ENCODE measurements at places on chromosomes 5 and 9. TPM values are rescaled to one million over a fixed set of nuclear protein-coding genes. Genes with fewer than 3 reads are reported as not detected.

The KIF20A gene
- total RNA-seq: 36.4 TPM

The EIF4EBP3 gene
- 4.1 TPM for total RNA-seq

The FOXI1 gene
- not detected for total RNA-seq

The SPATA6L gene
- 0.53 TPM for total RNA-seq

The PTGS1 gene
- 109 TPM for total RNA-seq

The PCDHGC5 gene
- 2.6 TPM for total RNA-seq

The GCNT4 gene
- total RNA-seq: 5.1 TPM

The TEX48 gene
- not detected for total RNA-seq

The GDA gene
- total RNA-seq: not detected

The PCSK1 gene
- not detected for total RNA-seq

The SMIM32 gene
- total RNA-seq: not detected

The SPATA31A3 gene
- total RNA-seq: not detected

The FOXD4L5 gene
- 0.09 TPM for total RNA-seq

GRCh38 chr5:142748568-142749249 is 21.5 kb upstream of the ARHGAP26 start:
- no peak for DNase-seq

- no peak for DNase-seq
These were observed 29.3 kb downstream of the CATSPER3 start for GRCh38 chr5:134997015-134997414.

DNA sequence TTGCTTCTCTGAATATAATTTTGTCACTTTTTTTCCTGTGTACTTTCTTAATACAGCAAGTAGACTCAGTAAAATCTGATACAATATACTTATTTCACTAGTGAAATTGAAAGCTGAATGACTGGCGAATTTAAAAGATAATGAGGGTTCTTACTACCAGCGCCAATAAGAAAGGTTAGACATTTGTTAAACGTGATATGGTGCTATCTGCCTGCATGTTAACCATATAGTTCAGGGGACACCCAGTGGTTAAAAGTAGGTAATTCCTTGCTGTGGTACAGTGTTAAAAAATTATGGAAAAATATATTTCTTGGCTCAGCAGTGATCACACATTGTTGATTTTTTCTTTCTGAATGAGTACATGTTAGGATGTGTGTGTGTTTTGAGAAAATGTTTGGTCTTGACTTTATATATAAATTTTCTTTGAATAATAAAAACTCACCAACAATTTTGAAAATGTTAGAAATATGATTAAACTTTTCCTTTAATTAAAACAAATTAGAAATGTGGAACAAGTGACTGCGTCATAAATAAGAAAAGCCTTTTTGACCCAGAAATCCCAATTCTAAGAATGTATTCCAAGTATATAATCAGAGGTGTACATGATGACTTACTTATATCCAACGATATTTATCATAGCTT is 25.8 kb downstream of the CAST start:
- DNase-seq: peak; percentile 50

GRCh38 chr5:158080112-158080511 is 221.2 kb upstream of the CLINT1 start:
- no peak for DNase-seq

GRCh38 chr5:38426986-38427950 is 129.2 kb downstream of the LIFR start:
- DNase-seq: no peak

DNA sequence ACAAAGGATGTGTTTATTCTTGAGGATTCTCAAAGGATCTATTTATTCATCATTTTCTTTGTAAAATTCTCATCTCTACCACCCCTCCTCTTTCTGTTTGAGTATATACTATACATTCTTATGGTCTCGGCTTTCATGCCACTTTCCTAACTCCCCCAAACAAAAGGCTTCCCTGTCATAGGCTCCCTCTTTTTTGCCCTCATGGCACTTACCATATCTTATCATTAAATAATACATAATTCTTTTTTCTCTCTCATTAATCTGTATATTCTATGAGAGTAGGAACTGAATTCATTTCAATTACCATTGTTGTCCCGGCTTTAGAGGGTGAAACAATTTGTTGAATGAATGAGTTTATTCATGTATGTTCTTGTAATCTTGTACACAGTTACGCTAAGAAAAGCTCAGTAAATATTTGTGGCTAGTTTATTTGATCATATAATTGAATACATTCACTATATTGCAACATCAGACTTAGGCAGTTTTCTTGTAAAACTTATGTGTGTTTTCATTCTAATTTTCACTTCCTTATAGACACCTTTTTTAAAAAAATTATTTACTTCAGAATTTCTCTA is 254.6 kb downstream of the EDIL3 start:
- DNase-seq: no peak

DNA sequence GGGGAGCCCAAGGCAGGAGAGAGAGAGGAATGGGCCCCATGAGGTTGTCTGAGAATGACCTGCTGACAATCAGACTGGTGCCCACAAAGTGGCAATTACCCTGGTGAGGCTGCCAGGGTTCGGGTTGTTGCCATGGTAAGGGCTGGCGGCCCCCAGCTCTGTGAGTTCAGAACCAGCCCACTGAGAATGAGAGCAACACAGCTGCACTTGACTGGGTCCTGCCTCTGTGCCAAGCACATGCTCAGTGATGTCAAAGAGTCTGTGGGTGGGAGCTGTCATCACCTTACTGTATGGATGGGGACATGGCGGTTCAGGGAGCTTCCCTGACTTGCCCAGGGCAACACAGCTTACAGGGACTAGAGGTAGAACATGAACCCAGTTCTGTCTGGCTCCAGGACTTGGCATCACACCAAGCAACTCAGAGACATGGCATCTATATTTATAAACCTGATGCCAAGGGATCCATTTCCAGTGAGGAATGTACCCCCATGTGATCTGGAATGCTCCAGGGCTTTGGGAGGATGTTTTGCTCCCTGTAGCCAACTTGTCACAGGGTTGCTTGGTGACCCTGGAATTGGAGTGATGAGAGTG is 38.2 kb upstream of the TEX48 start:
- peak; percentile 24 for DNase-seq

DNA sequence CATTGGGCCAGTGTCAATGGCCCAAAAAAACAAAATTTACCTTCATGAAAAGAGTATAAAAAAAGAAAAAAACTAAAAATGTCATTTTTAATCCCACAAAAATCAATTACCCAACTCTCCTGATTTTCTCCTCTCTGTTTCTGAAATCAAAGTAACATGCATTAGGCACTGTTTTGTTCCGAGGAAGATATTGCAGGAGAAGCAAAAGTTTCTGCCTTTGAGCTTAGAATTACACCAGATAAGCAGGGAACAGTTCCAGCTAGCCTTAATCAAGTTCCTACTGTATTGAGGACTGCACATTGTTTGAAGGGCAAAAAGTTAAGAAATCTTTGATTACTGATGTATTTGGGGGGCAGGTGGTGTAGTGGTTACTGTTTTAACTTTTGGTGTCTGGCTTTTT is 1.1 kb upstream of the PRKAA1 start:
- no peak for DNase-seq

- no peak for DNase-seq
These were observed 62.2 kb upstream of the GNE start for GRCh38 chr9:36320466-36320865.

- DNase-seq: no peak
These were observed 957 bp upstream of the PRR16 start for GRCh38 chr5:120463006-120463680.

DNA sequence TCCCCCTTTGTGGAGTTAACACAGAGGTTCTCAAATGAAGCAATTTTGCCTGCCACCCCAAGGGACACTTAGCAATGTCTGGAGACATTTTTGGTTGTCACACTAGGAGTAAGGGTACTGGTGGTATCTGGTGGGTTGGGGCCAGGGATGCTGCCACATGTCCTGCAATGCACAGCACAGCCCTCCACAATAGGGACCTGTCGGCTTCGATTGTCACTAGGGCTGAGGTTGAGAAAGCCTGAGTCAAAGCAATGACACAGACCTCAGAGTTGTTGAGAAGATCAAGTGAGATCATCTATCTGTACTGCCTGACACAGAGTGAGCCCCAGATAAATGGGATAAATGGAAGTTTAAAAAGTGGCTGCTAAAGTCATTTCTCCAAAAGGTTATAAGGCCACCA is 249.2 kb upstream of the KLF4 start:
- DNase-seq: peak; percentile 52

DNA sequence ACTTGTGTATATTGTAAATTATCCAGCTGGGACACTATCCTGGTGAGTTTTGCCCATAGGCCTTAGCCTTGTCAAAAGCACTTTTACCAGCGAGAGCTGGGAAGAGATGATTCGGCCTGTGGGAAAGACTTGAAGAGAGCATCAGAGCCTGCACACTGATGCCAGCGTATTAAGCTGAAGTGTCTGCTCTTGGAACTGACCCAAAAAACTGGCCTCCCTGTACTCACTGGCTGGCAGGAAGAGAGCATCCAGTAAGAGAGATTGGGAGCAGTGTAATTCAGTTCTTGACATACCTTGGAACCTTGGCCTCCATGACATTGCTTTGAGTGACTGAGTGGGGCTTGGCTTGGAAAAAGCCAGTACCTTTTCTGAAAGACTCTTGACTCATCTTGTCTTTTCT is 73.7 kb downstream of the ZNF462 start:
- no peak for DNase-seq

- no peak for DNase-seq
These were observed 14.7 kb upstream of the OSMR start for GRCh38 chr5:38831117-38831516.

DNA sequence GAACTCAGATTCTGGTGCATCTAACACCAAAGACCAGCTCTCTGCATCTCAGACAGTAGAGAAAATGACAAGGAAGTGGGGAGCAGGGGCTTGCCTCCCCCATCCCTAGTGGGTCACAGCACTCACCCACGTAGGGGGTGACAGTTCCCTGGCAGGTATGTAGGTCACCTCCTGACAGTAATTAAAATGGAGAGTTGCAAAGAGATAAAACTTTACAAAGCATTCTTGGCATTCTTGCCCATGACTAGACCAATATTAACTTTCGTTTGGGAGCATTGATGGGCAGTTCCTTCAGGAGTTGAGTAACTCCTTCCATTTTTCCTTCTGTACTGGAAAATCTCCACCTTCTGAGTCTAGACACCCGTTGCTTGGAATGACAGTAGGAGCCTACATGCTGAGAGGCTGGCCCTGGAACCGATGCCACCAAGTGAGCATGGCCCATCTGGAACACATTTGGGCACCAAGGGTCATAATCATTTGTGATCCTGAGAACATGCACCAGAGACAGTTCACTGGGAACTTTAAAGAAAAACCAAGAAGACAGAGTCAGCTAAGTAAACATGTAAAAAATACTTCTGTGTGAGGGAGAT is 81.5 kb upstream of the MSX2 start:
- no peak for DNase-seq

DNA sequence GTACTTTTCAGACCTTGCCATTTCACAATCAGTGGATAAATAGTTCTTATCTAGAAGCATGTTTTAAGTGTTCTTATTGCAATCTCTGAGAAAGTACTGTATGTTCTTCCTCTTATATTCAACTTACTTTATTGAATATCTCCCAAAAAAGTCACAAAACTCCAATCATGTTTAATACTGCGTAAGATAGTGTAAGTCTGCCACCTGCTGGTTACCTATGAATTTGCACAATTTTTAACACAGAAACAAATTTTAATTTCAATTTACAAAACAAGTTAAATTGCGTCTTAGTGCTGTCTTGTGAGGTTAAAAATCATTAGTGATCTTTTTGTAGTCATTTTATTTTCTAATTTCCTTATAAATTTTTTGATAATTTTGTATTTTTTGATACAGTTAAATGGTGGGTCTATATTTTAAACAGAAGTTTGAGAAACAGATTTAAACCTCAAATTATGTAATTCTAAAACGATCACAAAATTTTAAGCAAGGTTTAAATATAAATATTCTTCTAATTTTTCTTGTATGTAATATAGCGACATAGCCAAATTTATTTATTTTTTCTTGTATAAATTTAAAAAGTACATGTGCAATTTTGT is 115.8 kb downstream of the EMB start:
- DNase-seq: peak; percentile 6

- no peak for DNase-seq
These were observed 99.7 kb downstream of the PLCXD3 start for GRCh38 chr5:41410737-41411136.

DNA sequence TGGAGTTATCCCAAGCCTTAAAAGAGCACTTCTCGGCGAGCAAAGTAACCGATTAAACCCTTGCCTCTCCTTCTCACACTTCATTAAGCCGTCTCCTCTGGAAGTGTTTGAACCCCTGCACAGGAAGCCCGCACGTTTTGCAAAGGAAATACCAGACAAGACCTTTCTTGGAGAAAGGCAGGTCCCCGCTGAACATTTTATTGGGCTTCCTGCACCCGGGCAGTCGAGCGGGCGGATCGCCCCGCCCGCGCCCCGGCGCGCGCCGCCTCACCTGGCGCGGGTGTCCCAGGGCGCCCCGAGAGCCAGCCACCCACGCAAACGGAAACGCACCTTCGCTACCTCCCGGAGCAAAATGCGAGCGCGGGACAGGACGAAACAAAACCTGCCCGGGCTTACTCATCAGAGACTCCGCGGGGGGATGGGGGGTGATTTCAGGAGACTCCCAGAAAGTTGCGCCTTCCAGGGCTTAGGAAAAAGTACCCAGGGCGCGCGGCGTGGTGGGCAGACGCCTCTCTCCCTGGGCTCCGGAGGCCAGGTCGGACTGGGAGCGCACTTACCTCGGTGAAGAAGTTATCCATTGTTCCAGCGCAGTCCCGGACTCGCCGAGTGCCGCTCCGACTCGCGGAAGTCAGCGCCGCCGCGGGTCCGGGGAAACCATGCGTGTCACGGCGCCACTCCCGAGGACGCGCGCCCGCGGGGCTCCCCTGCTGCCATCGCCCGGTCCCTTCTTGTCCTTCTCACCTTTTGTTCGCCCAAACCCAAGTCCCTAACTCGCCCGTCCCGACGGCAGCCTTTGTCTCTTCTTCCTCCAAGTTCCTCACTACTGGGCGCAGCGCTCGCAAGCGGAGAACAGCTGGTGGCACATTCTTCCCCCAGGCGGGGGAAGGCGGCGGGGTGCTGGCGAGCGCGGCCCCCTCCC is 598 bp downstream of the MYO10 start:
- no peak for DNase-seq

- no peak for DNase-seq
These were observed 590 bp downstream of the PCDHA6 start for GRCh38 chr5:140828362-140828737.

DNA sequence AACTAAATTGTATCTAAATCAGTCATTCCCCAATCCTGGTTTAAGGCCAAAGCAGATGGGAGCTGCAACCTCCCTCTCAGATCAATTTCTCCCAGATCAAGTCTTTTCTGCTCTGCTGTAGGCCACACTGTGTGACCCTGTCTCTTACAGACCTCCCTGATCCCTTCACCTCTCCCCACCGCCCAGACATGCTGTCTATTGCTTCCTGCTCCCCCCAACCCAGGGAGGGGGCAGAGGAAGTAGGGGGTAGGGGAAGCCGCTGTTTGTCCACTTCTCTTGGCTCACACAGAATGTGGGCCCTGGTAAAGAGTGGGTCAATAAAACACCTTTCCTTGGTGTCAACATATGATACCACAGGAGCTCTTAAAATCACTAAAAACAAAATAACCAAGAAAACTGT is 226.3 kb downstream of the ENC1 start:
- no peak for DNase-seq

All from HFFc6 (cell line).